ENCODE measurements at places on chromosomes 16 and 17. TPM values are rescaled to one million over a fixed set of nuclear protein-coding genes. Genes with fewer than 3 reads are reported as not detected.

The TRIM16 gene
- 13.0 TPM for total RNA-seq

The CHP2 gene
- not detected for total RNA-seq

The HOXB13 gene
- not detected for total RNA-seq

The TBC1D28 gene
- total RNA-seq = not detected

The AP2B1 gene
- total RNA-seq = 177 TPM

The GP1BA gene
- not detected for total RNA-seq

The HBA2 gene
- total RNA-seq = 0.32 TPM

The C17orf78 gene
- not detected for total RNA-seq

The ZNF287 gene
- 7.9 TPM for total RNA-seq

The MLST8 gene
- total RNA-seq = 56.4 TPM

The XAF1 gene
- 18.6 TPM for total RNA-seq

DNA sequence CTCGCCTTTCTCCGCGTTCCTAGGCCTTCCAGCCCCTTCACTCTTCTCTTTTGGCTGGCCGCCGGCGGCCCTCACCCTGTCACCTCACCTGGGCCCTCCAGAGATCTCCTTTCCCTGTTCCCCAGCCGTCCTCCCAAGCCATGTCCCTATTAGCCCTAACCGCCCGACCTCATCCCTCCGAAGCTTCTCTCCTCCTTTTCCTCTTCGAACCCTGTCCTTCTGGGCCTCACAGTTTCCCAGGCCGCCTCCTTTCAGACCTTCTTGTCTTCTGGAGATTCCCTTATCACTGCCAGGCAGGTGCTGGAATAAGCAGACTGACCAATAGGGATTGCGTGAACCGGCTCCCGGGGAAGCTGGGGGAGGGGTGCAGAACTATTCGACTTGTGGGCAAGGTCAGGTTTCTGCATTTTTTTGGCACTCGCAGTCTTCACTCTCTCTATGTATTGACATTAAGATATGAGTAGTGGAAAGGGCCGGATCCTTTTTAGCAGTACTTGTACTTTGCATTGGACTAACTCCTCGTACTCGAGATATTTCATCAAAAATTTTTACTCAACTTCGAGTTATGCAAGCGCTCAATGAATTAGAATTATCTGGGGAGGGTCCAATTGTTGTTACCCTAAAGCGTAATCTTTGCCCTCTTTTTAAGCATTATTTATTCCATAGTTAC lies 690 bp downstream of the RHOT1 start:
- peaks cover 7% of the 10 kb centered on the region for H3K36me3 ChIP-seq
- no peaks in the 10 kb centered on the region for H3K27me3 ChIP-seq
- DNase-seq = peak; percentile 21
- peaks cover 19% of the 10 kb centered on the region for H3K4me1 ChIP-seq

DNA sequence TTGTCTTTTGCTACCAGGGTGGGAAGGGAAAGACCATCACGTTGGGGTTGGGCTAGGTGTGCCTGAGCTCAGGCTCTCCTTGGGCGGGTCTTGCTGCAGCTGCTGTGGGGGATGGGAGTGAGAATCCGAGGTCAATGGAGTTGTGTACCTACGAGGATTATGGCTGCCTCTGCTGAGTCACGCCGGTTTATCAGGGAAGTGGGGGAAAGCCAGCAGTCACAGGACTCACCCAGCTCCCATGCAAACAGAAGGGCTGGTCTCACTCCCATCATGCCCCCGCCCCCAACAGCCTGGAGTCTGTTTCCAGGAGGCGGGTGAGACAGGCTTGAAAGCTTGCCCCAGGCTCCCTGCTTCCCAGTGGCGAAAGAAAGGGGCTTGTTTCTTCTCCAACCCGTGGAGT lies 1259.0 kb upstream of the GOT2 start:
- no peaks in the 10 kb centered on the region for H3K36me3 ChIP-seq
- no peaks in the 10 kb centered on the region for H3K4me1 ChIP-seq
- H3K27me3 ChIP-seq = no peaks in the 10 kb centered on the region
- no peak for DNase-seq
- no peak overlapping the region for H3K4me3 ChIP-seq

GRCh38 chr17:72199256-72199655 lies 78.4 kb downstream of the SOX9 start:
- H3K27ac ChIP-seq = no peak overlapping the region
- no peaks in the 10 kb centered on the region for H3K27me3 ChIP-seq
- no peaks in the 10 kb centered on the region for H3K4me1 ChIP-seq
- DNase-seq = no peak

- no peaks in the 10 kb centered on the region for H3K4me1 ChIP-seq
- no peak for DNase-seq
- no peak overlapping the region for H3K27ac ChIP-seq
- no peaks in the 10 kb centered on the region for H3K36me3 ChIP-seq
Observed at GRCh38 chr17:75504347-75505151, 10.8 kb downstream of the CASKIN2 start.

GRCh38 chr17:62714016-62714777 lies 86.7 kb downstream of the MRC2 start:
- no peak for DNase-seq
- peaks cover 57% of the 10 kb centered on the region for H3K27me3 ChIP-seq
- H3K4me1 ChIP-seq = peaks cover 10% of the 10 kb centered on the region
- no peak overlapping the region for H3K27ac ChIP-seq
- H3K36me3 ChIP-seq = no peaks in the 10 kb centered on the region
- H3K4me3 ChIP-seq = no peak overlapping the region

GRCh38 chr16:23584186-23585076 lies 11.7 kb downstream of the NDUFAB1 start:
- H3K36me3 ChIP-seq = peaks cover 70% of the 10 kb centered on the region
- no peak overlapping the region for H3K27ac ChIP-seq
- H3K27me3 ChIP-seq = no peaks in the 10 kb centered on the region

DNA sequence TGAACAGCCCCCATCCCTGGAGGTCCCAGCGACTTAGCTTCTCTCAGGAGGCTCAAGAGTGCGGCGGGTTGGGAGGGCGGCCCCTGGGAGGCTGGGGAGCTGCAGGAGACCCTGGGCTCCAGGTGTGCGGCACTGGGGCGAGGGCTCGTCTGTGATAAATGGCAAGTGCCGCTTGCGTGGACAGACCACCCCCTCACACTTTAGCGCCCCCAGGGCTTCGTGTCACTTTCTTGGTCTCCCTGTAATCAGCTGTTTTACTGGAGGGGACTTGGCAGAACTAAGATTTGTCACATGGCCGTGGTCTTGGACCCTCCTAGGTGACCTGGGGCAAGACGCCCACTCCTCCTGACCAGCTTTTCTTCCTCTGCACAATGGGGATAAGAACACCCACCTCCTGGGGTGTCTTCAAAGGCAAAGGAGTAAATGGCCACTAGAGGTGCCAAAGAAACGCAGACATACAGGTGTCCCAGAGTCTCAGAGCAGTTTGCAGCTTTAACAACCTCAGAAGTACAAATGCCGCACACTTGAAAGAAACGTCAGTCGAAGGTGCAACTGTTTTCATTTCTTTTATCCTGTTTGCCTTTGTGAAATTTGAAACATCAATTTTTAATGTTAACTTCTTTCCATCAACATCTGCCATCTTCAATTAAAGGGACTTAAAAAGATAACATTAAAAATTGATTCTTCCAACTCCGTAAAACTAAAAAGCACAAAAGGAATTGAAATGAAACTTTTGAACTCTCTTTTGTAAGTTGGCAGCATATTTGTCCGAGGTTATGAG lies 946 bp downstream of the OSGIN1 start:
- H3K4me1 ChIP-seq = peaks cover 11% of the 10 kb centered on the region
- H3K36me3 ChIP-seq = no peaks in the 10 kb centered on the region
- no peak for DNase-seq
- H3K27ac ChIP-seq = no peak overlapping the region

GRCh38 chr17:55845385-55845784 lies 94.5 kb downstream of the PCTP start:
- DNase-seq = no peak
- no peaks in the 10 kb centered on the region for H3K4me1 ChIP-seq
- H3K27me3 ChIP-seq = peaks cover 5% of the 10 kb centered on the region
- H3K4me3 ChIP-seq = no peak overlapping the region
- no peaks in the 10 kb centered on the region for H3K36me3 ChIP-seq
- H3K27ac ChIP-seq = no peak overlapping the region

DNA sequence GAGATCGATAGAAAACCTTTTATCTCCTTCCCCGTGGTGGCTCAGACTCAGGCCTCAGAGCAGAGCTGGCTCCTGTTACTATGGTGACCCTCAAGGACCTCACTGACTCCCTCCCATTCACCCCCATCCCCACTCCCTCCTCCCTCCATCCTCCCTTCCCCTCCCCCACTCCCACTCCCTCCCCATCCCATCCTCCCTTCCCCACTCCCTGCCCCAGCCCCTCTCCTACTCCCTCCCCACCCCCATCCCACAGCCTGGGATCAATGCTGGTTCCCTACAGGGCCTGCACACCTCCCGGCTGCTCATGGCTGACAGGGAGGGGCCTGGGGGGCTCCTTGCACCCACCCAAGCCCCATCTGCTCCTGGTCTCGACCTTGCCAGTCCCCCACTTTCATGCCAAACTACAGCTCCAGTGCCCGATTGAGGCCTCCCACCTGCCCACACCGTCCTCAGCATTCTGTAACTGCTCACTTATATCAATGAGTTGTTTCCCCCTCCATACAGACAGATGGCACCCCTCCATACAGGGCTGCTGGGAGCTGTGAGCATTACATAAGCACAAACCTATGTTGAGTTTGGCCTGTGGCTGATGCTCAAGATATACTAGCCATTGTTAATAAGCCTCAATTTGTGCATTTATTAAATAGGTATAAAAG lies 11.6 kb upstream of the RAI1 start:
- DNase-seq = no peak
- H3K27ac ChIP-seq = no peak overlapping the region

- H3K27ac ChIP-seq = no peak overlapping the region
- H3K27me3 ChIP-seq = peaks cover 5% of the 10 kb centered on the region
- peaks cover 2% of the 10 kb centered on the region for H3K4me1 ChIP-seq
- DNase-seq = no peak
- no peaks in the 10 kb centered on the region for H3K36me3 ChIP-seq
- no peak overlapping the region for H3K4me3 ChIP-seq
Observed at GRCh38 chr16:87554754-87555427, 47.4 kb upstream of the JPH3 start.

GRCh38 chr17:42833767-42834422 lies 698 bp downstream of the PSME3 start:
- H3K27me3 ChIP-seq = no peaks in the 10 kb centered on the region
- H3K4me1 ChIP-seq = peaks cover 24% of the 10 kb centered on the region
- H3K4me3 ChIP-seq = peak overlapping the region; percentile 92
- H3K36me3 ChIP-seq = peaks cover 47% of the 10 kb centered on the region
- DNase-seq = no peak

DNA sequence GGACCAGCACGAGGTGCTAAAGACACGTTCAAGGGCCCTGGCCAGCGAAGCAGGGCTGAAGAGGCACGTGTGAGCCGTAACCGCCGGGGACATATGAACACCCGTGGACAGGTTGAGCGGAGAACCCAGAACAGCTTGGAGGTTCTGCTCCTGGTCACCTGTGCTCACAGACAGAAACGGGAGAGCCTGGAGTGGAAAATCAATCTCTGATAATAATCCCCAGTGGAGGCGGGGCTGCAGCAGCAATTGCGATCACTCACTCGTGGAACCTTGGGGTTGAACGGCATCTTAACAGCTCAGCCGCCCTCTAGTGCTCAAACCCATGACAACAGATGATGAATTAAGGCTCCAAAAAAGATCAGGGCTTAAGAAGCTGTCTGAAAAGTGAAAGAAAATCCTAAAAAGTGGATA lies 25.6 kb downstream of the WIPI1 start:
- no peaks in the 10 kb centered on the region for H3K27me3 ChIP-seq
- no peak overlapping the region for H3K27ac ChIP-seq
- H3K36me3 ChIP-seq = peaks cover 49% of the 10 kb centered on the region

- DNase-seq = peak; percentile 91
- H3K36me3 ChIP-seq = peaks cover 10% of the 10 kb centered on the region
- H3K27me3 ChIP-seq = peaks cover 1% of the 10 kb centered on the region
- H3K4me3 ChIP-seq = peak within 1 kb of the TSS; percentile 84
Observed at GRCh38 chr17:39730095-39730921, at the start of gene MIEN1. MIEN1 (minus strand) TSS chr17:39730532; CDS start chr17:39730495, 37 bp downstream.

DNA sequence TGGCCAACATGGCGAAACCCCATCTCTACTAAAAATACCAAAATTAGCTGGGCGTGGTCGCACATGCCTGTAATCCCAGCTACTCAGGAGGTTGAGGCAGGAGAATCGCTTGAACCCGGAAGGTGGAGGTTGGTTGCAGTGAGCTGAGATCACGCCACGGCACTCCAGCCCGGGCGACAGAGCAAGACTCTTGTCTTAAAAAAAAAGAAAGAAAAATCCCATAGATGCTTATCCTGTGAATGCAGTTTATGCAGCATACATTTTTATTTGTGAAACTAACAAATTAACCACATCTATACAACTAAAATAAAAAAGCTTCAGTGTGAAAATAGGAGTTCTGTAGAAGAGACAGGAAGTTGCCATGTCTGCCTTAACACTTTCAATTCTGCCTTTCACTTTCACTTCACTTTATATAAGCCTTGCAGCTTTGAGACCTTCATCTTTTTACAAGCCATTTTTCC lies 7.1 kb downstream of the IGSF6 start:
- peak overlapping the region; percentile 75 for H3K4me3 ChIP-seq
- peak; percentile 37 for DNase-seq
- H3K4me1 ChIP-seq = peaks cover 50% of the 10 kb centered on the region
- H3K27ac ChIP-seq = peak overlapping the region; percentile 91
- no peaks in the 10 kb centered on the region for H3K27me3 ChIP-seq

- no peak overlapping the region for H3K27ac ChIP-seq
- peaks cover 77% of the 10 kb centered on the region for H3K36me3 ChIP-seq
- peaks cover 3% of the 10 kb centered on the region for H3K4me1 ChIP-seq
- H3K4me3 ChIP-seq = no peak overlapping the region
- H3K27me3 ChIP-seq = no peaks in the 10 kb centered on the region
Observed at GRCh38 chr16:57167953-57168352, 17.9 kb downstream of the PSME3IP1 start.

DNA sequence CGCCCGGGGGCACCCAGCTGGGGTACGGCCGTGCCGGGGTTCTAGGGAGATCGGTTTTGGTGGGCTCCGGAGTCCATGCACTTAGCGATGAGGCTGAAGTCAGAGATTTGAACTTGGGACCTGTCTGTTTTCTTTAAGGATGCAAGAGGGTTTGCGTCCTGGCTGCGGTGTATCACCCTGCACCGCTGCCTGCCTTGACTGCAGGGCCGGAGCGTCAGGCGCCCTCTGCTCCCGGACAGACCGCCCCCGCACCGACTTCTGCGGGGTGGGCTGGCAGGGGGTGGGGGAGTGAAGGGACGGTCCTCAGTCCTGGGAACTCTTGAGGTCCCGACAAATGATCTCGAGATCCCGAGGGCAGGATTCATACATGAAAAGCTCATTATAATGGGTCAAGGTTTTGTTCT lies 701 bp downstream of the PDP2 start:
- peaks cover 23% of the 10 kb centered on the region for H3K36me3 ChIP-seq
- no peak overlapping the region for H3K27ac ChIP-seq
- DNase-seq = no peak
- H3K4me3 ChIP-seq = peak overlapping the region; percentile 98
- H3K4me1 ChIP-seq = peaks cover 37% of the 10 kb centered on the region
- no peaks in the 10 kb centered on the region for H3K27me3 ChIP-seq

All from activated T-helper 2 cell treated with anti-CD3 and anti-CD28 coated beads, Interferon-gamma antibody, Interleukin-2, Interleukin-4, amounts not matched to agents 10 μg/mL and 5 μg/mL and 100 μg/mL, durations not matched to agents 14 hours and 24 hours and 36 hours (primary cell).